AML-193 (cell line): ENCODE measurements at places on chromosomes 5 and 9.
A peak's percentile ranks its signal among the peaks of the same experiment; 100 is the strongest.

- DNase-seq: no peak
These were observed 22.6 kb downstream of the CNTFR start for GRCh38 chr9:34566972-34567371.

DNA sequence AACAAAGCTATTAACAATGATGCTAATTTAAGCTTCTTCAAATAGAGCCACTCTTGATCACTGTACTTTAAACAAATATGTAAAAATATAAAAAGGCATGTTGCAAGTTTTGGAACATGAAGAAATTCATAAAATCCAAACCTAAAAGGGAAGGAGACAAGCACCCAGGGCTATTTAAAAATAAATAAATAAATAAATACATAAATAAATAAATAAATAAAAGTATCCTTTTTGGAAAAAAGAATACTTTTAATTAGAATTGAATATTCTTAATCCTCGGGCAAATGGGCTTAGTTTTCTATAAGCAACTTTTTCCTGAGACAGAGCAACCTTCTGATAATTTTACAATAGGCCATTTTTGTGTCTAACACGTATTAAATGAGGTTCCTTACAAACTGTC, 147.5 kb upstream of the PCA3 start:
- no peak for DNase-seq

- DNase-seq: no peak
These were observed 370.9 kb upstream of the WWC1 start for GRCh38 chr5:167920589-167920988.

DNA sequence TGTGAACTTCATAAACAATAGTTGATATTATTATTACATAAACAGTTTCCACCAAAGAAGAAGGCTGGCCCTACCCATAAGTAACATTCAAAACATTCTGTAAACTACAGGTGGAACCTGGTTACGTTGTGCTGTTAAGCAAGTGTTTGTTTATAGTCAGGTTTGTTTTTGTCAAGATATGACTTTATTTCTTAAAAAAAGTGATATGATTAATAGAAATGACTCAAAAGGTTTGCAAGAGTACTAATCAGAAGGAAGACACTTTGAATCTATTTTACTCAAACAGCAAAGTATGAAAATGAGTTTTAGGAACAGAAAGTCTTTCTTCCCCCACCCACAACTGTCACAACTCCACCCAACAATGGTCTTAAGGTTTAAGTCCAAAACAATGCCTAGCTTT, 220.8 kb downstream of the PLK2 start:
- no peak for DNase-seq

GRCh38 chr9:89991204-89991790, 386.5 kb downstream of the GADD45G start:
- DNase-seq: no peak

GRCh38 chr9:69207503-69207902, 33.4 kb downstream of the TJP2 start:
- no peak for DNase-seq

DNA sequence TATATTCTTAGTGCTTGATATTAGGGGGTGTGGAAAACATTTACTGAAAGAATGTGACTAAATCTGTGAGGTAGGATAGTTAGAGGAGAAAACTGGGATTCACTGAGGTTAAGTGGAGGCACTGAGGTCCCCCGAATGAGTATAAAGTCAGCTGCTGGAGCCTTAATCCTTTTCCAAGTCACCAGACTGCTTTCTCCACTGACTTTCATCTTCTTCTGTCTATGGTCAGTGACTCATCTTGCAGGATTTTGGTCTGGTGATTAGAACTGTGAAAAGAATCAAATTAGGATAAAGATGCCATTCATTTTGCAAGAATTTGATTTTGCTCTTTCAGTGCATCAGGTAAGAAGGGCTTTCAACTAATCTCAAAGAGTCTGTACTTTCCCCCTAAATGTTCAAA, 89.3 kb upstream of the ALDH1A1 start:
- no peak for DNase-seq

GRCh38 chr9:133739408-133740280, 1.5 kb upstream of the SARDH start:
- DNase-seq: no peak

- no peak for DNase-seq
These were observed 374.9 kb downstream of the MAT2B start for GRCh38 chr5:163880302-163880701.

- no peak for DNase-seq
These were observed 71.1 kb downstream of the EHMT1 start for GRCh38 chr9:137689745-137690529.

DNA sequence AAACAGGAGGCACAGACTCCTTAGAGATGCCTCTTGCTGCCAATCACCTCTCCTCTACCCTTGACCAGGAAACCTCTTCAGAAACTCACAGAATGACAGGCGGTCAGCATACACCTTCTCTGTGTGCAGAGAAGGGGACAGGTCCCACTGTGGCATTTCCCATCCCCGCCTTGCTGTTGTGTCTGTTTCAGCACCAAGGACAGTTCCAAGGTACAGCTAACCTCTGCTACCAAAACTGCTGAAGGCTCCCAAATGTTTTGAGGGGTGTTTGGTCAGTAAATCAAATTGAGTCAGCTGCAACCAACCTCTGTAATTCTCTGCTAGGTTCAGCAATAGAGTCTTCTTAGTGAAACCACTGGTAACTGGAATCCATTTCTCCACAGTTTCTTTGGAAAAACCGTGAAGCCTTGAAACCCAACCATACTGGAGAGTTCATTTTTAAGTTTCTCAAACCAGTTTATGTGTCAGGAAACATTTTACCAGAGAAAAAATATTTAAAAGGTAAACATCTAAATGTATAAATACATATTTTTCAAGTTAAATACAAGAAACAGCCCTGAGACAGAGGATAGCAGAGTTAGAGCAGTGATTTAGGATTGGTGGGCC, 122.0 kb downstream of the DRD1 start:
- peak; percentile 28 for DNase-seq

- DNase-seq: no peak
These were observed 265.0 kb downstream of the MARCHF11 start for GRCh38 chr5:15914638-15915037.

DNA sequence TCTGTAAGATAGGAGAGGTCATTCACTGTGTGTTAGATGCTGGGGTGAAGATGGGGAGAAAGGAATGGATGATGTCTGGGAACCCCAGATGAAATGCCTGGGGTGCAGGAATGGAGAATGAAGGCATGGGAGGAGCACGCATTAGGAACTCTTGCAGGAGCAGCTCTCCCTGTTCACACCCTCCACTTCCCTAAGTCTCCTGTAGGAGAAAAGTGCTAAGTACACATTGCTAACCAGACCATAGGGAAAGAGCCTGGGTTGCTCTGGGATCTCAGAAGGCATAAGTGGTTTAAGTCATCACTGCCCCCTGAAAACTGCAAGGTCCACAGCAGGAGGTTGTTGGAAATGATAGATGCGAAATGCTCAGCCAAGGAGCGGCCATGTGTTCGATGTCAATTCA, 163.1 kb downstream of the SEC61B start:
- DNase-seq: no peak

DNA sequence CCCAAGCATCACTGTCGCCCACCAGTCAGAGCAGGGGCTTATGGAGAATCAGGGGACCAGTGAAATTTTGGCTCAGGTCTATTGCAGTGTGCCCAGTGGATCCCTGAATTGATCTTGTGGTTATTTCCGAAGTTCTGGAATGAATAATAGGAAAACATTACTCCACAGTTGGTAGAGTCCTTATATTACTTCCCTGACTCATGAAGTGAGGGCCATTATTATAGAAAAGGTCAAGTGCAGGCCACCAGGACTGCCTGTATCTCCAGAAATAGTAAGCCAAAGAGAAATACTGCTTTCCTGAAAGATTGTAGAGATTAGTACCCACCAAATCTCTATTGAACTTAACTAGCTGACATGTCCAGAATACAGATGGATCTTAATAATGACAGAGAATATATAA, 335.0 kb downstream of the NPR3 start:
- no peak for DNase-seq

DNA sequence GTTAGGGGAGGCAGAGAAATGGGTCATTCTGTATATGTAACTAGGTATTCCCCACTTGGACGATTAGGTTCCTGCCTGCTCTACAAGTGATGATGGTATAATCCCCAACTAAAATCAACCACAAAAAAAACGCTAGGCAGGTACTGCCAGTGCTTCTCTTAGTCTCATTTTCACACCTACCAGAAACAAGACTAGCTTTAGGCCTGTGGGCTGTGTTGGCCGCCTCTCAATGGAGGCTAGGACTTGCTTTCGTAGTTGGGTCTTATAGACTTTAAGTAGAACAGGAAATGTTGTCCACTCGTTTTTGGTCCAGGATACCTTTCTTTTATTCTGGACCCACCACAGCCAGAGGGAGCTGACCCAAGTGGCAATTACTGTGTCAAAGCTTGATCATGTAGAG, 111.8 kb downstream of the UNC13B start:
- no peak for DNase-seq

- no peak for DNase-seq
These were observed 25.8 kb downstream of the LPCAT1 start for GRCh38 chr5:1497795-1498622.

- DNase-seq: no peak
These were observed 186.6 kb downstream of the FSTL4 start for GRCh38 chr5:133425764-133426163.

GRCh38 chr5:159947708-159948358, 31.6 kb downstream of the ADRA1B start:
- DNase-seq: no peak

DNA sequence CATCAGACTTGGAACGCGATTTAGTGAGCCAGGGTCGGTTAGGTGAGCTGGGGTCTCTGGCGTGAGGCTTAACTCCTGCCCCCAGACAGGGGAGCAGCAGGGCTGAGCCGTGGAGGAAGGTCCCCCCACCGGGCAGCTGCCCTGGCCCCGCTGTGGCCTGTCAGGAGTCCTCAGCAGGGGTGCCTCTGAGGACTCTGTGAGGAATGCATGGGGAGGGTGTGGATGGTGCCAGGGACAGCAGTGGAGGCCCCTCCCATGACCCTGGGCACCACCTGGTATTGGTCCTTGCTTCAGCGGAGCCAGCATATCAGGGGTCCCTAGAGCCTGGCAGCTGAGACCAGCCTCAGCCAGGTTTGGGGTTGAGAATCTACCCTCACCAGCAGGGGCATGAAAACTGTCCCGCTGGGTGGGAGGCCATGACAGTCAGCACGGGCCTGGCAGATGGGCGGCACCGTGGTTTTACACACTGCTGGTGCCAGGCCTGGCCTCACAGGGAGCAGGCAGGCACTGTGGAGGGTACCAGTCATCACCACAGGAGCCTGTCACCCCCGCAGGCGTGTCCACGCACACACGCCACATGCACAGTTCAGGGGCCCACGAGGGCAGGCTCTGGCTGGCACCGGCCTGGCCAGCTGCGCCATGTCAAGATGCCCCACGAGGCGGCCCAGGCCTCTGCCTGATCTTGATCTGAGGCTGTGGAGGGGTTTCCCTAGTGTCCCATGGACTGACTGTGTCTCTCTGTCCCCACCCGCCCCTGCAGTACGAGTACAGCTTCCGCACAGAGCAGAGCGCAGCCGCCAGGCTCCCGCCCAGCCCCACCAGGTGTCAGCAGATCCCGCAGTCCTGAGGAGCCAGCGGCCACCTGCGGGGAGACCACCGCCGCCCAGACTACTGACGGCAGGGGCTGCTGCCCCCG, 111.1 kb upstream of the LMX1B start:
- no peak for DNase-seq
